ENCODE measurements at places on chromosomes 7 and 10.

DNA sequence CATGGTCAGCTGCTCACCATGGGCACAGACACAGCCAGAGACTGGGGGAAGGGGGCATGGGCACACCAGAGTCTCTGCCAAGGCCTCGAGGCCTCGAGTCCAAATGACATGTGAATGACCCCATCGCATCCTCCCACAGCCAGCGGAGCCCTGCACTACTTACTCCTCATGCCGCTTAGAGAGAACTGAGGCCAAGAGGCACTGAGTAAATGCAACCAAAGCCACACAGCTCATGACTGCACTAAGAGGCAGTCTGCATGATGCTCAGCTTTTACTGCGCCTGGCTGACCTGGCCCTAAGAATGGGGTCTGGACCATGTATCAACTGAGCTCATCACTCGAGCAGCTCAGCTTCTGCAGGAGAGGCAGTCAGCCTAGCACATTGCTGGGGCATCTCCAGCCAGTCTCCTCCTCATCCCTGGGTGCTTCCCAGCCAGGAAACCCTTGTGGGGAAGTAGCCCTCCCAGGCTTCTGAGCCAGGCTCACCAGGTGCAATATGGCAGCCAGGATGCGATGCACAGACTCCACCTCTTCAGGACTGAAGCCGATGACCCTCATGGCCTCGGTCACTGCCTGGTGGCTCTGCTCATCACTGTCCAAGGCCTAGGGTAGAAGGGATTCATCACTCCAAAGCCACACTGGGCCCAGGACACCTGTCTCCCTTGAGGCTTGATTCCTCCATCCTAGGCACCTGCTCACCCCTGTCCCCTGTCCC lies 7.5 kb downstream of the MYO1G start:
- DNase-seq, result no peak

- DNase-seq, result no peak
These were observed 18.5 kb downstream of the CFAP70 start for GRCh38 chr10:73340121-73340520.

DNA sequence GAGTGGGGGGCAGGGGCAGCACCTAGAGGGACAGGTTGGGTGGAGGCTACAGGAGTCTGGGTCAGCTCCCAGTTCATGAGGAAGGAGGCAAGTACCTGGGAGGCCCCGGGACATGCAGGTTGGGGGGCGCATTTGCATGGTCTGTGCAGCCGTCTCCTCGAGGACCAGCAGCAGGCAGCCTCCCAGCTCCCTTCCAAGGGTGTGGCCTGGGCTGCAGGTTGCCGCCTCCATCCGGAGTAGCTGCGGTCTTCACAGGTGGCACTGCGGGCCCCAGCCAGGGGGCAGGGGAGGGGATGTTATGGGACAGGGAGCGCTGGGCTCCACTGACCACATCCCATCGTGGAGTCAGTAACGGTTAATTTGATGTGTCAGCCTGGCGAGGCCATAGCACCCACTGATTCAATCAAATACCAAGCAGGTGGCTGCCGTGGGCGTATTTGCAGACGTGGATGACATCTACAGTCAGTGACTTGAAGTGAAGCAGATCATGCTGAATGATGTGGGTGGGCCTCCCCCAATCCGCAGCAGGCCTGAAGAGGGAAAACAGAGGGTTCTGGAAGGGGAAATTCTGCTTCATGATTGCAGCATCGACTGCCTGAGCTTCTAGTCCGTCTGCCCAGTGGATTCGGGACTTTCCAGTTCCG lies 81.6 kb downstream of the PRKAG2 start:
- no peak for DNase-seq

DNA sequence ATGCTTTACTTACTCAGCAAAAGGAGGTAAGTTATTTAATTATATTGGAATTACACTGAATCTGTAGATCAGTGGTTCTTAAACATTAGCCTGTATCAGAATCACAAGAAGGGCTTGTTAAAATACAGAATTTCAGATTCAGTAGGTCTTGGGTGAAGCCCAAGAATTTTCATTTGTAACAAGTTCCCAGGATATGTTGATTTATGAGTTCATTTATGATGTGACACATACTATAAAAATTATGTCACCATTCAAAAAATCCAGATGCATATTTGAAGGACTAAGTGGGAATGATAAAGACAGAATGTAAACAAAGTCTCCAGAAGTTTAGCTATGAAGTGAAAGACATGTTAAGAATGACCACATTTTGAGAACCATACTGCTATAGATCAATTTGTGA lies 52.3 kb downstream of the HECTD2 start:
- no peak for DNase-seq

- no peak for DNase-seq
These were observed 83.7 kb downstream of the DIP2C start for GRCh38 chr10:605632-606325.

DNA sequence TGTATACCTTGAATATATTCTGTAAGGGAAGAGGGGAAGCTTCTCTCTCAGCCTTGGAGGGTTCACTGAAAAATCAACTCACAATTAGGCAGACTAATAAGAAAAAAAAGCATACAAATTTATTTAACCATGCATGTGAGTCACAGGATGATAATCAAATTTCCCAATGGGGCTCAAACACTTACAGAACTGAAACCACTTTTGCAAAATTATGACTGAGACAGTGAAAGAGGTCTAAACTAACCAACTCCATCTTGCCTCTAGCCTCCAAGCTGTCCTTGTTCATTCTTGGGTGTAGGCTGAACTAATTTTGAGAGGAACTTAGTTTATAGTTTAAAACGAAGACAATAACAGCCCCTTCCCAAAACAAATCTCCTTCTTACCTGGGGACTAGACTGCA lies 618.3 kb upstream of the AUTS2 start:
- no peak for DNase-seq

Measured in activated naive CD4-positive, alpha-beta T cell (primary cell).